Upper lobe of left lung (tissue), 6 donors: ENCODE measurements at places on chromosomes 2 and 18. TPM values are rescaled to one million over a fixed set of nuclear protein-coding genes. Genes with fewer than 3 reads are reported as not detected.

The HOXD10 gene
- total RNA-seq = 0.47 TPM

- DNase-seq = no peak
- no peaks in the 10 kb centered on the region for H3K27me3 ChIP-seq
- no peak overlapping the region for H3K4me3 ChIP-seq
- H3K27ac ChIP-seq = peak overlapping the region; percentile 84
Measured at GRCh38 chr2:143937723-143938350, 582.1 kb downstream of the ZEB2 start.

The UPP2 gene
- total RNA-seq = not detected

- no peaks in the 10 kb centered on the region for H3K4me1 ChIP-seq
- no peak for DNase-seq
- no peaks in the 10 kb centered on the region for H3K27me3 ChIP-seq
- no peak overlapping the region for H3K4me3 ChIP-seq
Measured at GRCh38 chr2:211367293-211367692, 810.9 kb downstream of the CPS1 start.

- no peak for DNase-seq
- no peak overlapping the region for H3K27ac ChIP-seq
- no peaks in the 10 kb centered on the region for H3K4me1 ChIP-seq
- no peaks in the 10 kb centered on the region for H3K36me3 ChIP-seq
Measured at GRCh38 chr2:162233197-162233596, 10.0 kb downstream of the FAP start.

The REG3G gene
- total RNA-seq = not detected

The BARD1 gene
- 4.4 TPM for total RNA-seq

The FAM117B gene
- 11.1 TPM for total RNA-seq

DNA sequence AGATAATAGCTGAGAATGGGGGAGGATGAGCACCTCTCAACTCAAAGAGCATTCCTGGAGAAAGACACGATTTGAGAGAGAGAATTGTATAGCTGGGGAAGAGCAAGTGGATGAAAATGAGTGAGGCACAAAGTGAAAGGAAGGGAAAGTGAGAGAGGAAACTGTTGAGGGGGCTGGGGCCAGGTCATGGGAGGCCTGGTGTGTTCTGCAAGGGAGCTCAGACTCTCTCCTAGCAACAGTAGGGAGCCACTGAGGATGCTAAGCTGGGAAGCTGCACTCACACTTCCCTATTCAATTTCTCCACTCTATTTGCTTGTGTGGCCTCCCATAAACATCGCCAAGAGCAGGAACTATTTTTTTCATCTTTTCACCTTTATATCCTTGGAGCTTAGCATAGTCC, 14.8 kb downstream of the EVA1A start:
- no peaks in the 10 kb centered on the region for H3K4me1 ChIP-seq
- no peaks in the 10 kb centered on the region for H3K36me3 ChIP-seq
- H3K27ac ChIP-seq = no peak overlapping the region
- no peak overlapping the region for H3K4me3 ChIP-seq

- H3K4me3 ChIP-seq = no peak overlapping the region
- peaks cover 12% of the 10 kb centered on the region for H3K4me1 ChIP-seq
- H3K27ac ChIP-seq = no peak overlapping the region
Measured at GRCh38 chr2:127359520-127359919, 28.3 kb downstream of the MAP3K2 start.

- H3K4me3 ChIP-seq = no peak overlapping the region
- no peak for DNase-seq
- H3K27ac ChIP-seq = no peak overlapping the region
- no peaks in the 10 kb centered on the region for H3K27me3 ChIP-seq
- no peaks in the 10 kb centered on the region for H3K36me3 ChIP-seq
Measured at GRCh38 chr2:74006459-74006858, 21.7 kb downstream of the TET3 start.

DNA sequence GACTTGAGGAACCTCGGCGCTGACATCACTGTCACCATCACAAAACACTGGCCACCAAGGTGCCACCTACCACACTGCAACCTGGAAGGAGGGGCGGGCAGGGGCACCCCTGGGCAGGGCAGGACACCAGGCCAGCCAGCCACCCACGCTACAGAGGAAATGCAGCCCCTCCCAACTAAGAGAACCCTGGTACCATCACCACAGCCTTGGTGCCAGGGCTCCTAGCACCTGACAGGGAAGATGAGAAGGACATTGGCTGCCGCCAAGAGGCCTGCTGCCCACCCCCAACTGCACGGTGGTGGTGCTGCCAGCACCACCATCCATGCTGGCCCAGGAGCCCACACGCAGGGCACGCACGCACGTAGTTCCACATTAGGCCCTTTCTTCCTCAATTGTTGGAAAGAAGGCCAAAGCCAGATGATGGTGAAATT, 88.7 kb downstream of the HDAC4 start:
- DNase-seq = no peak
- H3K4me3 ChIP-seq = no peak overlapping the region
- H3K4me1 ChIP-seq = peaks cover 40% of the 10 kb centered on the region
- no peaks in the 10 kb centered on the region for H3K27me3 ChIP-seq

GRCh38 chr18:38706373-38706772, 1140.8 kb upstream of the CELF4 start:
- no peak overlapping the region for H3K4me3 ChIP-seq
- H3K27me3 ChIP-seq = no peaks in the 10 kb centered on the region
- H3K4me1 ChIP-seq = no peaks in the 10 kb centered on the region
- DNase-seq = no peak
- H3K36me3 ChIP-seq = no peaks in the 10 kb centered on the region

- H3K27me3 ChIP-seq = no peaks in the 10 kb centered on the region
- no peak overlapping the region for H3K4me3 ChIP-seq
- H3K4me1 ChIP-seq = peaks cover 87% of the 10 kb centered on the region
- DNase-seq = no peak
Measured at GRCh38 chr2:85766229-85766628, 12.4 kb downstream of the ATOH8 start.

GRCh38 chr2:41920812-41921211, 127.0 kb upstream of the PKDCC start:
- H3K27me3 ChIP-seq = no peaks in the 10 kb centered on the region
- no peak overlapping the region for H3K4me3 ChIP-seq
- H3K4me1 ChIP-seq = no peaks in the 10 kb centered on the region
- H3K36me3 ChIP-seq = no peaks in the 10 kb centered on the region
- no peak for DNase-seq
- no peak overlapping the region for H3K27ac ChIP-seq

DNA sequence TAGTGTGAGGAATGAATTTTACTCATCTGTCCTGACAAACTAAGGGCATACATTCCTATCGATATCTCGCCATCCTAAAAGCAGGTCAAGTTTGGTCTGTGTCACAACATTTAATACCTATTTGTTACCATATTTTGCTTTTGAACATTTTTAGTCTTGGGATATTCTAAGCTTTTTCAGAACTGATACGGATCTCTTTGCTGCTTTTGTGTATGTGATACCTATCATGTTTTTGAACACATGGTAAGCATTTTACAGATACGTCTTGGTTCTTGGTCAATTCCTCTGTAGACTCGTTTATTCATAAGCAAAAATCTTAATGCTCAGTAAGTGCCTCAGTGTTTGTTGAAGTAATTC, 592 bp downstream of the ZNF397 start:
- peaks cover 42% of the 10 kb centered on the region for H3K36me3 ChIP-seq
- H3K27ac ChIP-seq = peak overlapping the region; percentile 96
- H3K4me1 ChIP-seq = peaks cover 17% of the 10 kb centered on the region
- DNase-seq = no peak

- H3K27ac ChIP-seq = no peak overlapping the region
- H3K36me3 ChIP-seq = no peaks in the 10 kb centered on the region
- DNase-seq = peak; percentile 51
- H3K4me1 ChIP-seq = no peaks in the 10 kb centered on the region
- H3K4me3 ChIP-seq = no peak overlapping the region
Measured at GRCh38 chr2:100730290-100730868, 89.6 kb upstream of the NPAS2 start.

- no peaks in the 10 kb centered on the region for H3K27me3 ChIP-seq
- H3K4me1 ChIP-seq = peaks cover 6% of the 10 kb centered on the region
- no peak overlapping the region for H3K4me3 ChIP-seq
Measured at GRCh38 chr18:48217258-48218250, 191.6 kb downstream of the ZBTB7C start.

GRCh38 chr2:233466991-233467603, 99.5 kb downstream of the USP40 start:
- DNase-seq = no peak
- H3K4me3 ChIP-seq = no peak overlapping the region

- no peaks in the 10 kb centered on the region for H3K36me3 ChIP-seq
- H3K4me1 ChIP-seq = no peaks in the 10 kb centered on the region
- no peak overlapping the region for H3K27ac ChIP-seq
- no peak overlapping the region for H3K4me3 ChIP-seq
- H3K27me3 ChIP-seq = no peaks in the 10 kb centered on the region
Measured at GRCh38 chr2:10956006-10956790, 44.5 kb downstream of the KCNF1 start.

DNA sequence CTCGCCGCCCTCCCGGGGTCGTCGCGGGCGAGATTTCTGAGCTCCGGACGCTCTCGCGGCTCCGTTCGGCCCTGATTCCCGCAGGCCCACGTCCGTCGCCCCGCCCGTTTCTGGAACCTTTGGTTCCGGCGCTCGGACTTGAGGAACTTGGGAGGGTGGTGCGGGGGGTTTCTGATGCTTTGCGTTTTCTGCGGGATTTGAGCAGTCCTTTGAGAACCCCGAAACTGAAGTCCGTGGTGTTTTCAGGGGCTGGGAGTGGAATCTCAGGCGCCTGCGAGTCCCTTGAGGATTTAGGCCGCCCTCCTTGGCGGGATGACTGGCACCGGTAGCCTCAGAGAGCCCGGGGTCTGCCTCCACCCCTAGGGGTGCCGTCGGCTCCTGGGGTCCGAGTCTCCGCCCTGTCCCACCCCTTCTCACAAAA, 336 bp downstream of the THNSL2 start:
- H3K27me3 ChIP-seq = no peaks in the 10 kb centered on the region
- H3K36me3 ChIP-seq = no peaks in the 10 kb centered on the region
- H3K4me1 ChIP-seq = peaks cover 9% of the 10 kb centered on the region
- H3K4me3 ChIP-seq = peak overlapping the region; percentile 56
- peak overlapping the region; percentile 75 for H3K27ac ChIP-seq
